ENCODE measurements at places on chromosomes 13 and 19.

GRCh38 chr13:50969691-50970090 is 60.1 kb downstream of the RNASEH2B start:
- no peak for DNase-seq

DNA sequence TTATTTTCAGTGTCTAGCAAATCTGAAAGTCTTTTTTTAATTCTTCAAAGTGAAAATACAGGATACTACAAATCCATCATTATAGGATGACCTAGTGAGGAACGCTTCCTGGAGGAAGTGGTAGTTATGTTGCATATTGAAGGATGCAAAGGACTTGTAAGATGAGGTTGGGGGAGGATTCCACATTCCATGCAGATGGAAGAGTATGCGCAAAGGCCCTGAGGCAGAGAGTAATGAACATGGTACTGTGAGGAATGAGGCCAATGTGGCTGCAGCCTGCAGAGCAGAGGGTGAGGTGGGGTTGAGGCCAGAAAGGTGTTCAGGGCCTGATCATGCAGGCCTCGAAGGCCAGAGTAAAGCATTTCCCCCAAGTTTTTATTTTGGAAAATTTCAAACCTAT is 202.8 kb downstream of the MTUS2 start:
- no peak for DNase-seq

GRCh38 chr13:45674908-45675307 is 27.2 kb upstream of the CBY2 start:
- no peak for DNase-seq

GRCh38 chr19:45311621-45312020 is 11.1 kb downstream of the CKM start:
- DNase-seq, result no peak

- no peak for DNase-seq
These were observed 14.6 kb downstream of the FAM187B start for GRCh38 chr19:35213663-35214632.

All from AG04450 (cell line).